ENCODE measurements at places on chromosomes 2 and 18.

DNA sequence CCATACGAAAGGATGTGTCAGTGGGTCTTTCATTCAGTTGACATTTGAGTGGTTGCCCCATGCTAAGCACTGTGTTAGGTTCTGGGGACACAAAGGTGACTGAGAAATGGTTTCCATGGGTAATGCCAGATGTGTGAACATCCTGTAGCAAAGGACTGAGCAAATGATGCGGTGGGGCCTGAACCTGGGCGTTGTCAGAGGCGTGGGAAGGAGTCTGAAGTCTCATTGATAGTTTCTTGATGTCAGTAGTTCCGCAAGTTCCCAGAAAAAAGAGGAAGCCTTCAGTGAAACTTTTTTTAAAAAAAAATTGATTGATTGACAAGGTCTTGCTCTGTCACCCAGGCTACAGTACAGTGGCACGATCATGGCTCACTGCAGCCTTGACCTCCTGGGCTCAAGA is 56.9 kb downstream of the LIMS1 start:
- DNase-seq, result no peak

- DNase-seq, result no peak
These were observed 249.9 kb upstream of the THUMPD2 start for GRCh38 chr2:40028792-40029488.

GRCh38 chr2:177207101-177207500 is 5.5 kb upstream of the HNRNPA3 start:
- DNase-seq, result no peak

GRCh38 chr2:58620093-58620492 is 379.0 kb upstream of the FANCL start:
- no peak for DNase-seq

- DNase-seq, result no peak
These were observed 1351.6 kb upstream of the NRXN1 start for GRCh38 chr2:52383541-52383940.

- no peak for DNase-seq
These were observed 85.1 kb downstream of the CTAGE1 start for GRCh38 chr18:22332590-22332989.

- no peak for DNase-seq
These were observed 110.8 kb upstream of the ARL4C start for GRCh38 chr2:234607691-234608090.

DNA sequence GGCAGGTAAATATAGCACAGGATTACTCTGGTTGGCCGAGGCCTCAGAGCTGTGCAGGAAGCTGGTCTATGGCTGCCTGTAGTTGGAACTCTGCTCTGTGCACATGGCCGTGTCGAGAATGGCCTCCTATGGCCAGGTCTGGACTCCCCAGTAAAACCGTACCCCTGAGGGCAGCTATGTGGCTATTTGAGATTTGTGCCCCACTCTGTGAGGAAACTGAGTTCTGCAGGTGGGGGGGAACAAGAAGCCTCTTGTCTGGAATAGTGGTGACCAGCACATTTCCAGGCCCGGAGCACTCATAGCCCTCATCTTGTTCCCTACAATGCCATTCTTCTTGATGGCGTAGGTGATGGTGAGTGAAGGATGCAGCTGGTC is 15.0 kb upstream of the TEX51 start:
- DNase-seq, result no peak

DNA sequence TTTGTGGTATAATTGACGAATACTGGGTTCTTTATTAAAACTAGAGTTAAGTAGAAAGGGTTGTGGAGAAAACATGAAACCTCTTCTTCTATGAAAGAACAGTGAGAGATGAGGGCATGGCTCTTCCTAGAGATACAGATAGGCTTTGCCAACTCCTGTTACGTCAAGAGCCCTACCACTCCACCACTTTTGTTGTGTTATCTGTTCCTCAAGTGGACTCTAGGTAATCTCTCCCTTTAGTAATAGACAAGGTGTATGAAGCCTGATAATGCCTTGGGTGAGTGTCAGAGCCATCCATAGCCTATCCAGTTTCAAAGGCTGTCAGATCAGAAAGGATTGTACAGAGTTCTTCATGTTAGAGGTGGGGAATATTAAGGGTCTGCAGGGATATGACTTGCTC is 176.4 kb downstream of the SETBP1 start:
- DNase-seq, result no peak

DNA sequence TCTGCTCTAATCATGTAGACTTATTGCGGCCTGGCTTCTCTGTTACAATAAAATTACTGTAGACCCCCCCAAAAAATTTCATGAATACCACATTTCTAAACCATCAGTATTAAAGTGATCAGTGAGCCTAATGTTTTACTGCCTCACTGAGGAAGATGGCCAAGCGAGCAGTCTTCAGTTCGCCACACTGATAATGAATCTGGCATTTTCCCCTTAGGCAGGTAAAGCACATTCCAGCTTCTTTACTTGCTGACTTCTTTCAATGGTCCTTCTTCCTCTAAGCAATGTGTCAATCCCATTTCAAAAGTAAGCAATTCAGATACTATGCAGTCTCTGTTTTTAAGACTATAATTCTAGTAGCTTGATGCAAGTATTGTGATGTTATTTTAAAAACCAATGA is 137.6 kb downstream of the LAMA1 start:
- DNase-seq, result no peak

GRCh38 chr18:11470941-11471340 is 138.5 kb upstream of the SLC35G4 start:
- no peak for DNase-seq

DNA sequence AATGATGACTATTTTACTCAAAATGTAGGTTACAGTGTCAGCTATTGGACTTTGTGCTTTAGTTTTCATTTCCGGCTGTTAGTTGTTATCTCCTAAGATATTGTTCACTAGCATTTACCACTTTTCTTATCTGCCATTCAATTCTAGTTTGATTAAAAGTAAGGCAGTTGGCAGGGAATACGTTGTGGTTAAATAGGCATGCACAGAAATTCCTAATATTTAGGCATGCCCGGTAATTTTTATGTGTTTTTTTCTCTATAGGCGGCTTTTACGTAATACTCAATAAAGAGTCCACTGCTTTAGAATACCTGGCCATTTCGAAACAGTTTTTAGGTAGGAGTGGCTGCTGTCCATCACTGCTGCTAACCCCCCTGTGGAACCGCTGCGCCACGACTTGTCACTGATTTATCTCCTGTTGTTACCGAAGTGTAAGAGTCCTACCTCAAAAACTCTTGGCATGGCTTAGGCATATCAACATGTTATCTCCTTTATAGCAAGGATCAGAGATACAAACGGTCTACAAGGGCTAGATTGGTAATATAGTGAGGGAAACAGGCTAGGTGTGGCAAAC is 39.5 kb downstream of the BABAM2 start:
- no peak for DNase-seq

DNA sequence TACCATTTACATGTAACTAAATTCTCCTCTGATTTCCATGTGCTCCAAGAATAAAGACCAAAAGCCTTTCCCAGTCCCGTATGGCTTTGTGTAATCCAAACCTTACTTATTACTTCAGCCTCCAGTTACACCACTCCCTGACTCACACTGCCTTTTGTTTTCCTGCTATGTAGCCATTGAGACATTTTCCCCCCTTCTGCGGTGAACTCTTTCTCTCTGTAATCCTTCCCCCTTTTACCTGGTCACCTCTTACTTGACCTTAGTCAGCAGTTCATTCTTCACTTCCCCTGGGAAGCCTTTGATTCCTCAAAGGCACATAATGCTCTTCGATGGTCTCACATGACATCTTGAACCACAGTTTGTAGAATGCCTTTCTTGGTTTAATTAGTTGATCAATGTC is 256.0 kb upstream of the FANCL start:
- DNase-seq, result no peak

DNA sequence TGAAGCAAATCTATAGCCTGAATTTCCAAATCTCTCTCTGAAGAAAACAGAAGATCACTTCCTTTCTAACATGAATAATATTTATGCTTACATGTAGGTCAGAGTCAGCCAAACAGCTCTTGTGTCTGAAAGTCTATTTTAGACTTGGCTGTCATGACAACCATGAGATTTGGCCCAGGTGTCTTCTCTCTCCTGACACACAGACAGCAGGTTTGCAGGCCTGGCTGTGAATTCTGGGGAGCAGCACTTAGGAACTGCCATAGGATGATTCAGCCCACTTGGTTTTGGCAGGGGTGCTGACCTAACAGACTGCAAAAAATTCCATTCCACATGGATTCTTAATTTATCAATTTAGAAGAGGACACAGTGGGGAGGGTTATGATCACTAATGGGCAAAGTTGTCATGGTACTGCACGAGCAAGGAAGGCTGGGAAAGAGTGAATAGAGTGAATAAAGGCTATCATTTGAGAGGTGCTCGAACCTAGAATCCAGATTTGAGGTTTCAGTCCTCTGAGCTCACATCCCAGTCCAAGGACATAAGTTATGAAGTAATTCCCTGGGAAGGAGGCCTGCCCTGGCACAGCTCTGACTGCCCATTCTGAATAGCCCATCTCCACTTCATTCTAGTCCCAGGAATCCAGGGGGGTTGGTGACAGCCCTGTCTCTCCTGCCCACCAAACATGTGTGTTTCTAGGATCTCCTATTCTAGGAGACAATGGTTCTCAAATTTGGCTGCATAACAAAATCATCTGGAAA is 453.9 kb upstream of the TRIB2 start:
- DNase-seq, result no peak

GRCh38 chr2:9164112-9164608 is 42.5 kb upstream of the ASAP2 start:
- DNase-seq, result no peak

- no peak for DNase-seq
These were observed 115.9 kb upstream of the CD302 start for GRCh38 chr2:159913900-159914299.

- no peak for DNase-seq
These were observed 33.8 kb downstream of the PRELID3A start for GRCh38 chr18:12441475-12442034.

DNA sequence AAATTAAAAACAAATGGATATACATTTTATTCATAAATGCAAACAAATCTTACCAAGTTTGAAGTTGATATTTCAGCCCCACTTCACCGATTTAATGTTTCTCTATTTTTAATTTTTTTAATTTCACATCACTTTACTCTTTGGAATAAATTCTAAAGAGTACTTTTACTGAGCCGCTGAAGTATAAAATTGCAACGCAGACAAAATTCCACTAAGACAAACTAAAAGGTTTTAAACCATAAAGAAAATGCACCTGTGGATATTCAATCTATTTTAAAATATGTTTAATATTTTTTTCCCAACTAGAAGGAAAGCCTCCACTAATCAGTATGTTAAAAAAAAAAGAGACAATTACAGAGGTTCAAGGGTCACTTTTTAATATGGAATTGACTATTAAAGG is 1073.9 kb upstream of the CRIM1 start:
- no peak for DNase-seq

- no peak for DNase-seq
These were observed 23.6 kb downstream of the NEDD4L start for GRCh38 chr18:58067601-58068000.

- no peak for DNase-seq
These were observed 53.6 kb upstream of the EML6 start for GRCh38 chr2:54669677-54670484.

- DNase-seq, result no peak
These were observed 75.9 kb upstream of the NRXN1 start for GRCh38 chr2:51107841-51108240.

DNA sequence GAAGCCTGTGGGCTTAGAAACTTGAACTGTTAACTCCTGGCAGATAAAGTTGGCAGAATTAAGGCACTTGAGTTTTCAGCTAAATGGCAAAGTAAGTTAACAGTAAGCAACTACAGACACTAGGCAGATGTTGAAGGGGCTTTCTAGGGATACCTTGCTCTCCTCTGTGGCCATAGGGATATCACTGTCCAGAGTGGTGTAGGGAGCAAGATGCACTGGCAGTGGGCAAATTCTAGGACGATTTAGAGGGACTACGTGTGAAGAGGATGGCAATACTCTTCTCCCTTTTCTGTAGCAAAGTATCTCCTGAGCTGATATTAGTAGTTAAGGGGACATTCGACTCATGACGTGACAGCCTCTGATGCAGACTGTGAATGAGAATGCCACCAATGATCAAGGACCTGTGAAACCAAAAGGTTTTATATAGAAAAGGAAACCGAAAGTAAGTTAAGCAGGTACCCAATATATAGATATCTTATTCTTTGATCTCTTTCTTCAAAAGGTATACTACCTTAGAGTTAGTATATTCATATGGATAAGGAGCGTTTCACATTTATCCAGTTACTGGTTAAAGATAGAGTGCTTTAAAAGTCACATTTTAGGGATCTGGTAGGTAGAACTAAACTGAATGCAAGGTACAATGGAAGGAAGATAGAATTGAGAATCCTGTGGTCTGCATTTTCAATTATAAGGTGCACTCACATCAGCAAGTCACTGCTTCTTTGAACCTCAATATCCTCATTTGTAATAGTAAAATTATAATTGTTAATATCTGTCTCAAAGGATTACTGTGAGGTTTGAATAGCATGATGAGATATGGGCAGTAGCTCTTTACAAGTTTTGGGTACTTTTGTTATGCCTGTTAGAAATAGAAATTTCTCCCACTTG is 106.4 kb downstream of the KCNH7 start:
- DNase-seq, result no peak

- DNase-seq, result peak; percentile 69
These were observed 35.5 kb downstream of the ACVR1 start for GRCh38 chr2:157840568-157841156.

GRCh38 chr2:27083410-27084296 is 2.9 kb upstream of the KHK start:
- no peak for DNase-seq

DNA sequence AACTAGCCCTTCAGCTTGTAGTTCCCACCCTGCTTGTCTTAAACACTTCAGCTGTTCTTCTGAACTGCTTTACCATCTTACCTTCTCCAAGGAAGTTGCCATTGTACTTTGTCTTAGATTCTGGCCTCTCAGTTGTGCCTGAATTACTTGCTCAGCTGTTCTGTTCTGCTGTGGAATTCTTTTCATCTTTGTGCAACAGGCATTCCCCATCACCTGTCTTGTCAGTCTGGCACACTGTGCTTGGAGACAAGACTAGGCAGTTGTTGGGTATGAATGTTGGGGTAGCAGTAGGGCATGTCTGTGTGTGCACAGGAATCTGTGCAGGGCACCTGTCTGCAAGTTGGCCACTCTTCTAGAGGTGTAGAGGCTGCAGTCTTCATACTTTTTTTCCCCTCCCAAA is 38.7 kb downstream of the PHLPP1 start:
- DNase-seq, result no peak

GRCh38 chr2:12415536-12415935 is 301.2 kb upstream of the TRIB2 start:
- no peak for DNase-seq

DNA sequence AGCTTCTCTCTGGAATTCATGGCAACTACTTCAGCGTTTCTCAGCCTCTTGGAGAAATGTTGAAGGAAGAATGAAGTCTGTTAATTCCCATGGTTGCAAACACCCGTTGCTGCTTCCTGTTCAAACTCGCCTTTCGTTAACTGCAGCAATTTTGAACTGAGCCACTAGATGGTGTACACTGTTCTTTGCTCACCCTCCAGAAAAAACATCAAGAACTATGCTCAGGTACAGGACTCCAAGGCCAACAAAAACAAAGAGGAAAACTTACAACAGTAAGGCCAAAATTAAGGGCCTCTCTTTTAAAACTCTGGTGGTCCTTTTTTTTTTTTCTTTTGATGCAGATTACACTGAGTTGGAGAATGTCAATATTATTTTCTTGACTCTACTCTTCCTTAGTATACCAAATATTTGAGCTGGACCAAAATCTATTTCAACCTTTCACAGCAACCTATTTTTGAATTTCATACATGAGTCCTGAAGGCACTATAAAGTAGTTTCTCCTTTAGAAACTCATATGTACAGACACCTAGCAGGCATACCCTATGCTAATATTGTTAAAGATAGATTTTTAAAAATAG is 58.2 kb downstream of the KLHL14 start:
- DNase-seq, result peak; percentile 60

GRCh38 chr18:9694952-9695495 is 13.1 kb upstream of the RAB31 start:
- DNase-seq, result no peak

Measured in left hindlimb (tissue), 1 donor.